ENCODE measurements at places on chromosomes 7 and 10.

- no peak for DNase-seq
Observed at GRCh38 chr7:50866343-50867033, 83.8 kb upstream of the GRB10 start.

DNA sequence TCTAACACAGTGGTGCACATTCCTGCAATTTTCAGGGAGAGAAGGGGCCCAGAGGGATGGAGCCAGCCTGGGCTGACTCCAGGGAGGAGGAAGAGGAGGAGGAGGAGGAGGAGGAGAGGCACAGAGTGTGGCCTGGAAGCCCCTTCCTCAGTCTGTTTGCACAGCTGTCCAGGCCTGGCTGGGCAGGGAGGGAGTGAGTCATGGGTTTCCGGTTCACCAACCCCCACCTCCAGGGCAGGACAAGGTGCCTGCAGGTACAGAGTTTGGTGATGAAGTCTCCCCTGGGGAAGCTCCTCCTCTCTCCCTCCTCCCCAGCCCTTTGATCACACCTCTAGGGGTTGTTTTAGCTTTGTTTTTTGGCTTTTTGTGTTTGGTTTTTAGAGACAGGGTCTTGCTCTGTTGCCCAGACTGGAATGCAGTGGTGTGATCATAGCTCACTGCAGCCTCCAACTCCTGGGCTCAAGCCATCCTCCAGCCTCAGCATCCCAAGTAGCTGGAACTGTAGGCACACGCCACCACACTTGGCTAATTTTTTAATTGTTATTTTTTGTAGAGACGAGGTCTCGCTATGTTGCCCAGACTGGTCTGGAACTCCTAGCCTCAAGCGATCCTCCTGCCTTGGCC, 77.5 kb upstream of the CUX1 start:
- no peak for DNase-seq

GRCh38 chr10:3779158-3779741, 5.8 kb downstream of the KLF6 start:
- no peak for DNase-seq

DNA sequence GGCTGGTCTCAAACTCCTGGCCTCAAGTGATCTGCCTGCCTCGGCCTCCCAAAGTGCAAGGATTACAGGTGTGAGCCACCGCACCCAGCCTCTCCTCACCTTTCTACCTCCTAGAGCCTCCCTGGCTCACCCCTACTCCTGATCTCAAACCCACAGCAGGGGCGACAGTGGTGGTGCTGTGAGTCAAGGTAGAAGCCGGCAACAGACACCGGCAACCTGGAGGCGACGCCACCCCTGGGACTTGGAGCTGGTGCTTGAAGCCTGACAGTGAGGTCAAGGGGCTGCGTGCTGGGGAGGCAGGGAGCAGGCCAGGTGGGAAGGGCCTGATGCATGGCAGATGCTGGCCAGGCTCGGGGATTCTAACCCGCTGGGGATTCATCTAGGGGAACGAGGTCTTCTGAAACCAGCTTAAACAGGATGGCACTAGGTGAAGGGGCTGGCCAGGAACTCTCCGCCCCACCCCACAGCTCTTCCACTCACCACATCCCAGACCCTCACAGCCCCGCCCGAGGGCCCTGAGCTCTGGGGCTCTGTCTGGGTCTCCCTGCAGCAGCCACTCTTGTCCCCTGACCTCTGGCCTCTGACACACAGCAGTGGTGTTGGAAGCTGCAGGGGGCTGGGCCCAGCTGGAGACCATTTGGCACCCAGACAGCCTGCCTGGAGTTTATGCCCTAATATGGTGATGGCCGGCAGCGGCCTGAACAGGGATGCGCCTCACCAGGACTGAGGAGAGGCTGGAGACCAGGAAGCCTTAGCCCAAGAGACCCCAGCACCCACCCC, 16.4 kb downstream of the KCNH2 start:
- no peak for DNase-seq

DNA sequence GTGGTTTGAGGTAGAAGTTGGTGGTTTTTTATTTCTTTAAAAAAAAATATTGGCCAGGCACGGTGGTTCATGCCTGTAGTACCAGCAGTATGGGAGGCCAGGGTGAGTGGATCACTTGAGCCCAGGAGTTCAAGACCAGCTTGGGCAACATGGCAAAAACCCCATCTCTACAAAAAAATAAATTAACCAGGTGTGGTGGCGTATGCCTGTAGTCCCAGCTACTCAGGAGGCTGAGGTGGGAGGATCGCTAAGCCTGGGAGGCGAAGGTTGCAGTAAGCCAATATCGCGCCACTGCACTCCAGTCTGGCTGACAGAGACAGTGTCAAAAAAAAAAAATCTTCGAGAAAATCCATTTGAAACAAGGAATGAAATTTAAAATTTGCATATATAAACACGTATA, 1.1 kb downstream of the IL2RA start:
- DNase-seq = no peak

DNA sequence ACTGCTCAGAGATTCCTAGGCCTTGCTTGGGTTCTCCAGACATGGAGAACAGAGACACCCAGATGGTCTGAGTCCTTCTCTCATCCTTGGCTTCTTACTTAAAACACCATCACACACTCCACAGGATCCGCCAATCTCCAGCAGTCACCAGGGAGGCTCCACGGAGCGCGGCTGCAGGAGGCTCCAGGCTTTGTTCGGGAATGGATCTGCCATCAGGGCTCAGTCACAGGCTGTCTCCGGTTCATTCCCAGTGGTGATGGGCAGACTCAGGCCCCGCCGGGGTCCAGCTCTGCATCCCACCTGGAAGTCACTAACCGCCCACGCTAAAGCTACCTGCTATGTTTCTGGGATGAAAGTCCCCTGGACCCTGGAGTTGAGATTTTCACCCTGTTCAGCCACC, 312.9 kb downstream of the TCERG1L start:
- DNase-seq = no peak

GRCh38 chr10:91796331-91797047, 1.7 kb upstream of the TNKS2 start:
- DNase-seq = peak; percentile 69

DNA sequence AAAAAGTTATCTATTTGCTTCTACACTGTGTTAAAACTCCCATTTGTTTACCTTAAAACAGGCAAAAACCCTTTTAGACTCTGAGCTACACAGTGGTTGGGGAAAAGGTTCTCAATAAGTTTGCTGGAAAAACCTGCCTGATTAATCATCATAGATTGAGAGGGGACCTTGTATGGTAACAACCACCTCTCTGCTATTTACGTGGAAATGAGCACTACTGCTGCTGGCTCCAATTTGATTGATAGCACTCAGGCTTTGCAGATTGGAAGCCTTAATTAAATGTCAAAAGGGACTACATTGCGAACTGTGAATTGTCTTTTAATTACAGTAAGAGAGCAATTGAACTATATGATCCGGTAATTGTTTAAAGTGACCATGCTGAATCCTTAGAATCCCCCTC, 119.0 kb upstream of the IMMP2L start:
- no peak for DNase-seq

DNA sequence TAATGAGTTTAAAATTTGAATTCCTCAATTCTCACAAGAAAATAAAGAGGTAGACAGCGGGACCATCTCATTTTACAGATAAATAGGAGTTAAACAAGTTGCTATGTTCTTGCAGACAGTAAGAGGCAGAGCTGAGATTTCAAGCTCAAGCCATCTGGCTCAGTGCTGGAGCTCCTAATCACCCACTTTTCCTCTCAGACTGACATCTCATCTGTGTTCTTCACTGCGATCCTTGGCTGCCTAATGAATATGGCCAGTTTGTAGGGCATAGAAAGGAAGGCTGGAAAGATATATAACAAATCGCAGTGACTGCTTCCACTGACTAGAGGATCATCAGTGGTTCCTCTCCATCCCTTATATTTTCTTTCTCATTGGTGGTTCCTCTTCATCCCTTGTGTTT, 151.2 kb downstream of the MPP7 start:
- DNase-seq = no peak

DNA sequence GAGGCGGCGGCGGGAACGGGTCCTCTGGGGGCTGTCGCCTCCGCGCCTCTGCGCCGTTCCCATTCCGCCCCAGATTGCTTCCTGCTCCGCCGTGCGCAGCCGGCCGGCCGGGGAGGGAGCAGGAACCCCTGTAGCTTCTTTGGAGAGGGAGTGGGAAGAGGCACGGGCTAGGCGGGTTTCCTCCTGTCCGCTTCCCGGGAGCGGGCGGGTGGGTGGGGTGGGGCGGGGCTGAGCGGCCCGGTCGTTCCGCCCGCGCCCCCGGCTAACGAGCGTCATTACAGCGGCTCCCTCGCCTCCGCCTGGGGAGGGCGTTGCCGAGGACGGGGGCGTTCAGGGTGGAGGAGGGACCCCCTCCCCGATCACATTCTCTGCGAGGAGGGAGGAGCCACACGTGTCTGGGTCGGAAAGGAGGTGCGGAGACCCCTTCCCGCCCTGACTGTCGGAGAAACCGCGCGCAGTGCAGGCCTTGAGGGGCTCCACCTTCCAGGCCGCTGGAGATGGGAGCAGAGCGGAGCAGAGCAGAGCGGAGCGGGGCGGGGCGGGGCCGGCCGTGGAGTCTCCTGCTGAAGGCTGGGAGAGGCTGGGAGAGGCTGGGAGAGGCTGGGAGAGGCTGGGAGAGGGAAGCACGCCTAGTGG, 39.7 kb downstream of the AGAP3 start:
- no peak for DNase-seq

DNA sequence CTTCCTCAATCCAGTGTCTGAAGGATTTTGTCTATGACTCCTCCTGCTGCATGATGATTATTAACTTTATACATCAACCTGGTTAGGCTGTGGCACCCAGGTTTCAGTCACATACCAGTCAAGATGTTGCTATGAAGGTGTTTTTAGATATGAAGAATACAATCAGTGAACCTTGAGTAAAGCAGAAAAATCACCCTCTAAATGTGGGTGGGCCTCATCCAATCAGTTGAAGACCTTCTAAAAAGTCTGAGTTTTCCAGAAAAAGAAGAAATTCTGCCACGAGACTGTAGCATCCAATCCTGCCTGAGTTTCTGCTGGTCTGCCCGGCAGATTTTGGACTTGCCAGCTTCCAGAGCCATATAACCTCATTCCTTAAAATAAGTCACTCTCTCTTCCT, 126.1 kb upstream of the FRMD4A start:
- DNase-seq = no peak

- no peak for DNase-seq
Observed at GRCh38 chr10:1488970-1489548, 248.3 kb downstream of the ADARB2 start.

DNA sequence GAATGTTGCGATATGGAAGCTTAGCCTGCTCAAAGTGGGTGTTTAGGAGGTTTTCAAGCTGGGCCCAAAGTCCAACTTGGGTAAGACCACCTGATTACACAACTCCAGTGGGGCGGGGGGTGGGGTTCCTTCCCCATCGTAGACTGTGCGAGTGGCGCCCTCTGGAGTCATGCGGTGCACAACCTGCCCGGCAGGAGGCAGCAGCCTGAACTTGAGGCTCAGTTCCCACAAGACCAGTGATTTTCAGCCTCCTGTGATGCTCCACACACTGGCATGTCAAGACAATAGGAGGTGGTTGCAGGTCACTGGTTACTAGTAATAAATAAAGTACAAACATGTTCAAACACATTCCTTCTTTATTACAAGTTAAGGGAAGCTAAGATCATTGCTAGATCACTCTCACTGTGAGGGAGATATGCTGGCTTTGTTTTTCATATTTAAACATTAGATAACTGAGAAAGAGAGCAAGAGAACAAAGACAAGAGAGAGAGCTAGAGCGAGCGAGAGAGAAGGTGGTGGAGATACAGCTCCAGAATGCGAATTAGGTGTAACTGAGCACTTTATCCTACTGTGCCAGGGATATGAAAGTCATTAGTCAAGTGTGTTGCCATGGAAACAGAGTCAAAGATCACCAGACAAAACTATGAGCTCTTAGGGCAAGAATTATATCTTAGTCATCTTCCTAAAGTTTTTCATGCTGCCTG, 97.4 kb upstream of the BMPER start:
- no peak for DNase-seq

GRCh38 chr10:46222364-46222935, 64.3 kb upstream of the ANTXRL start:
- DNase-seq = no peak

DNA sequence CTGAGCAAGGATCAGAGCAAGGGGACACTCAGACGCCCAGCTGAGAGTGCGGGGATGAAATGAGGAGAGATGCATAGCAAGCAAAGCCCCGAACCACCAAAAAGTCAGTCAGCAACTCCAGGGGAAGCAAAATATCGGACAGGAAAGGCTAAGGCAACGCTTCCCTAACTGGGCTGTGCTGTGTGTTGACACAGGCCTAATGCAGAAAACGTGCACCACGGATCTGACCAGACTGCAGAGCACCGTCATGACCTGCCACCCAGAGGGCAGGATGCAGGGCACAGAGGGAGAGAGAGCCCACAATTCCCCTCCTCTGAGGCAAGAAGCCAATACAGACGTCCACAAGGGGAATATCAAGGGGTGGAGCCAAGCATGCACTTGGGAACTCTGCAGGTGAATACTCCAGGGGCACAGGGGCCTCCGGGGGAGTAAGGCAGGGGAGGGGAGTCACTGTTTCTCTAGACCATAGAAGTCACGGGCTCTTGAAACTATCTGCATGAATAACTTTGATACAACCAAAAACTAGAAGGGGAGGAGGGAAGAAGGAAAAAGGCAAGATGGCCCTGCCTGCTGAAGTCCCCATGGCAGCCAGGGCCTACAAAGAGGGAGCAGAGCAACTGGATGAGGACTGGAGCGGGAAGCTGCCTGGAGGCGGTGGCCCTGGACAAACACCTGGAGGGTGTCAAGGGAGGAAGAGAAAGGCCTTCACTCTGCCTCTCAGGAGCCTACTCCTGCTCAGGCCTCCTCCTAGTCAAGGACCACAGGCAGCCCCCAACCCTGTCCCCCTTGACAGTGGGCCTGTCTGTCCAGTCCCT, 26.2 kb downstream of the GRID1 start:
- DNase-seq = no peak

DNA sequence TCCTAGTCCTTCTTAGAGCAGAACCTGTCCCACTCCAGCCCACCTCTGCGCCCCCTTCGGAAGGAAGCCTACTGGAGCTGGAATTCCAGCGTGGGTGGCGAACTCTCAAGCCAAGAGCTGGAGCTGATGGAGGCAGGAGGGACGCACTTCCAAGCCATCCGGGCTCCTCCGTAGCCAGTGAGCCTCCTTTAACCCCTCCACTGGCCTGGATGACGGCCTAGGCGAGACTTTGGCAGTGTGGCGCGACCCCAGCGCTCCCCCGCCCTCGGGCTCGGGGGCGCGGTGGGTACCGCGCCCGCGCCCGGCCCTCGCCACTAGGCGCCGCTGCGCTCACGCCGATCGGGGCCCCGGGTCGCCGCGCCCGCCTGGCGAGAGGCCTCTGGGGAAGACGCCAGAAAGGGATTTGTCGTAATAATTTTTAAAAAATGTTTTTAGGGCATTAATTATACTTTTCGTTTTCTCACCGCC, 5.1 kb upstream of the EMX2 start:
- DNase-seq = no peak

GRCh38 chr7:87058744-87059524, 520 bp downstream of the ELAPOR2 start:
- no peak for DNase-seq
